ENCODE measurements at places on chromosomes 11 and 22. TPM values are rescaled to one million over a fixed set of nuclear protein-coding genes. Genes with fewer than 3 reads are reported as not detected.

Gene MMP12
- not detected for total RNA-seq

Gene GLYATL1B
- total RNA-seq, result not detected

Gene CDON
- total RNA-seq, result 0.58 TPM

Gene NNMT
- 574 TPM for total RNA-seq

Gene USH1C
- not detected for total RNA-seq

Gene ST14
- not detected for total RNA-seq

Gene FAR1
- total RNA-seq, result 24.1 TPM

Gene TRPT1
- total RNA-seq, result 65.7 TPM

Gene PANX1
- 51.4 TPM for total RNA-seq

Gene IGLL5
- total RNA-seq, result not detected

Gene POU2AF1
- total RNA-seq, result not detected

Gene STX5
- 59.2 TPM for total RNA-seq

Gene UPK3A
- total RNA-seq, result not detected

Gene SCO2
- total RNA-seq, result 1.4 TPM

Gene C1QTNF5
- 10.7 TPM for total RNA-seq

Gene SNX32
- total RNA-seq, result 1.1 TPM

Gene GVQW3
- total RNA-seq, result 1.2 TPM

Gene IRAG1
- total RNA-seq, result 0.89 TPM

Gene UVRAG
- 13.1 TPM for total RNA-seq

Gene ZNF214
- 2.3 TPM for total RNA-seq

Gene MMP27
- not detected for total RNA-seq

Gene TSSK2
- total RNA-seq, result not detected

Gene PATE2
- total RNA-seq, result not detected

Gene PRG3
- not detected for total RNA-seq

Gene LPXN
- 11.0 TPM for total RNA-seq

Gene IFTAP
- 26.1 TPM for total RNA-seq

Gene VWCE
- total RNA-seq, result 0.58 TPM

Gene TESMIN
- 1.9 TPM for total RNA-seq

Gene DCDC1
- total RNA-seq, result not detected

Gene GLYAT
- not detected for total RNA-seq

Gene TMPRSS5
- 0.18 TPM for total RNA-seq

Gene ROBO3
- 7.4 TPM for total RNA-seq

Gene GPR137
- 9.9 TPM for total RNA-seq

Gene ATL3
- total RNA-seq, result 84.5 TPM

Gene DBX1
- total RNA-seq, result not detected
